Mammary epithelial cell (primary cell): ENCODE measurements at places on chromosomes 3 and 15. TPM values are rescaled to one million over a fixed set of nuclear protein-coding genes. Genes with fewer than 3 reads are reported as not detected.

Gene PYGO1
- polyA plus RNA-seq, result 0.19 TPM

Gene CAMK2N2
- 0.92 TPM for polyA plus RNA-seq

Gene NUP210
- 0.10 TPM for polyA plus RNA-seq

Gene DUOX1
- polyA plus RNA-seq, result 10.5 TPM

Gene CCDC191
- polyA plus RNA-seq, result 1.3 TPM

Gene OSTN
- polyA plus RNA-seq, result not detected

Gene GPR156
- 0.27 TPM for polyA plus RNA-seq

Gene CCDC54
- polyA plus RNA-seq, result not detected

Gene CAPN3
- 3.6 TPM for polyA plus RNA-seq

Gene LRRC31
- polyA plus RNA-seq, result not detected

Gene GADL1
- not detected for polyA plus RNA-seq

Gene PLA2G4D
- 0.07 TPM for polyA plus RNA-seq

Gene XCR1
- polyA plus RNA-seq, result not detected

Gene IL17RC
- 12.8 TPM for polyA plus RNA-seq

Gene GPR149
- polyA plus RNA-seq, result not detected

Gene NSUN3
- 2.0 TPM for polyA plus RNA-seq

Gene SLC12A8
- 7.5 TPM for polyA plus RNA-seq

Gene HIGD2B
- not detected for polyA plus RNA-seq

Gene ADAMTS7
- polyA plus RNA-seq, result 5.6 TPM

Gene DHX30
- polyA plus RNA-seq, result 53.4 TPM

Gene SLC12A1
- polyA plus RNA-seq, result not detected

Gene EHHADH
- polyA plus RNA-seq, result 5.9 TPM

Gene FBN1
- 3.6 TPM for polyA plus RNA-seq
